B cell (primary cell): ENCODE measurements at places on chromosomes 11 and 22. TPM values are rescaled to one million over a fixed set of nuclear protein-coding genes. Genes with fewer than 3 reads are reported as not detected.

GRCh38 chr11:65791719-65792213 lies 4.9 kb downstream of the OVOL1 start:
- no peak for DNase-seq
- no peak overlapping the region for H3K4me3 ChIP-seq
- H3K4me1 ChIP-seq, result peaks cover 36% of the 10 kb centered on the region
- peak overlapping the region; percentile 18 for H3K27ac ChIP-seq
- H3K36me3 ChIP-seq, result no peaks in the 10 kb centered on the region
- H3K27me3 ChIP-seq, result no peaks in the 10 kb centered on the region

GRCh38 chr22:22156716-22157347 lies 87.8 kb upstream of the VPREB1 start:
- H3K36me3 ChIP-seq, result no peaks in the 10 kb centered on the region
- peak; percentile 91 for DNase-seq
- peaks cover 42% of the 10 kb centered on the region for H3K4me1 ChIP-seq
- H3K27me3 ChIP-seq, result no peaks in the 10 kb centered on the region
- H3K27ac ChIP-seq, result peak overlapping the region; percentile 92
- no peak overlapping the region for H3K4me3 ChIP-seq

The RAB3IL1 gene
- 0.29 TPM in 1 of 2 replicates, not detected in the other for total RNA-seq

The AMOTL1 gene
- total RNA-seq, result 0.30 and 0.75 TPM in 2 replicates

GRCh38 chr11:116413301-116414242 lies 359.2 kb downstream of the BUD13 start:
- no peak overlapping the region for H3K27ac ChIP-seq
- H3K36me3 ChIP-seq, result no peaks in the 10 kb centered on the region
- H3K4me3 ChIP-seq, result no peak overlapping the region
- H3K4me1 ChIP-seq, result no peaks in the 10 kb centered on the region

GRCh38 chr11:110130642-110131238 lies 37.5 kb downstream of the ZC3H12C start:
- H3K4me3 ChIP-seq, result no peak overlapping the region
- H3K27ac ChIP-seq, result no peak overlapping the region
- H3K27me3 ChIP-seq, result no peaks in the 10 kb centered on the region
- H3K36me3 ChIP-seq, result no peaks in the 10 kb centered on the region
- no peaks in the 10 kb centered on the region for H3K4me1 ChIP-seq
